ENCODE measurements at places on chromosomes 13 and 19. TPM values are rescaled to one million over a fixed set of nuclear protein-coding genes. Genes with fewer than 3 reads are reported as not detected.

SBSN gene
- total RNA-seq: 0.15 TPM

GRCh38 chr13:21219036-21219381 lies 42.6 kb downstream of the MRPL57 start:
- H3K4me1 ChIP-seq: no peaks in the 10 kb centered on the region
- H3K27me3 ChIP-seq: no peaks in the 10 kb centered on the region
- no peak overlapping the region for H3K27ac ChIP-seq
- DNase-seq: no peak

SHANK1 gene
- 1.4 TPM for total RNA-seq

GRCh38 chr13:20006206-20006605 lies 47.7 kb downstream of the ZMYM2 start:
- DNase-seq: no peak
- no peaks in the 10 kb centered on the region for H3K4me1 ChIP-seq
- peaks cover 84% of the 10 kb centered on the region for H3K36me3 ChIP-seq
- no peak overlapping the region for H3K4me3 ChIP-seq
- no peaks in the 10 kb centered on the region for H3K27me3 ChIP-seq

GRCh38 chr19:33071887-33072286 lies 7.2 kb upstream of the RHPN2 start:
- DNase-seq: no peak
- no peak overlapping the region for H3K4me3 ChIP-seq
- H3K36me3 ChIP-seq: no peaks in the 10 kb centered on the region
- H3K4me1 ChIP-seq: no peaks in the 10 kb centered on the region
- no peaks in the 10 kb centered on the region for H3K27me3 ChIP-seq

DNA sequence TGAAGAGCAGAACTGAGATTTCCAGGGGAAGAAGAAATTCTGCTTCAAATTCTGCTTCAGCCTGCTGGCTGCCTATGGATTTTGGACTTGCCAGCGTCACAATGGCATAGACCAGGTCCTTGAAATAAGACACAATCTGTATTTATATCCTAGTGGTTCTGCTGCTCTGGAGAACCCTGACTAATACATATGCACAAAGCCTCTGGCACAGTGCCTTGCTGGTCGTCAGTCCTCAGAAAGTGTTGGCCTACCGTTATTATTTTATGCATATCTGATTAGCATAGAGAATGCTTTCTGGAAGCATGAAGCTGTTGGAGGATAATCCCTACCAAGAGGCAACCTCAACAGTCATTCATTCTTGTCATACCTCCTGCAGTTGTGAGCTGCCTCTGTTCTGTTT lies 213.7 kb downstream of the B3GLCT start:
- no peaks in the 10 kb centered on the region for H3K36me3 ChIP-seq
- H3K4me1 ChIP-seq: no peaks in the 10 kb centered on the region
- H3K27ac ChIP-seq: no peak overlapping the region
- no peak for DNase-seq
- H3K4me3 ChIP-seq: no peak overlapping the region

ZFR2 gene
- 18.5 TPM for total RNA-seq

CDADC1 gene
- 3.9 TPM for total RNA-seq

DNA sequence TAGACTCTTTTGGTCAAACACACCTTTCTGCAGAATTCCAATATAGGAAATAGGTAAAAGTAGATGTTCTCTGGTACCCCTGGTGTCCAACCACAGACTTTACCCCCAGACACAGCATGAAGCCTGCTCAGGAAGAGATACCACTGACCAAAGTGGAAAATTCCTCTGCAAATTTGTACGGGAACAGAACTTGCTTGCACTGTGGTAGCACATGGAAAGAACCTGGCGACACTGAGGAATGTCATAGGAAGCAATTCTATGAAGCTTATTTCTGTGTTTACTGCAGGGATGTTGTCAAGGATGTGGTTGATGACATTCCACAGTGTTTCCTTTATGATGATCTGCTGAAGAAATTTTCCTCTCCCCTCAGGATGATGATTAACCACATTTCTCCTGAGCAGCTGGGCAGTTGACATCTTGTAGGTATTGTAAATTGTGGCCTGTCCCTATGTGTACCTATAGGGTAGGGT lies 48.9 kb upstream of the TNFSF11 start:
- H3K4me3 ChIP-seq: no peak overlapping the region
- H3K36me3 ChIP-seq: 0 out of 3 replicates have a peak, but pooled peaks cover 2% of the 10 kb centered on the region
- H3K27me3 ChIP-seq: no peaks in the 10 kb centered on the region

CGB5 gene
- not detected for total RNA-seq

GRCh38 chr13:32553720-32554119 lies 15.1 kb upstream of the N4BP2L2 start:
- H3K27me3 ChIP-seq: no peaks in the 10 kb centered on the region
- no peaks in the 10 kb centered on the region for H3K4me1 ChIP-seq
- no peak for DNase-seq
- H3K27ac ChIP-seq: no peak overlapping the region

GJB6 gene
- not detected for total RNA-seq

GRCh38 chr13:44313674-44314073 lies 60.0 kb upstream of the SERP2 start:
- DNase-seq: no peak
- H3K27ac ChIP-seq: no peak overlapping the region
- no peak overlapping the region for H3K4me3 ChIP-seq
- H3K4me1 ChIP-seq: no peaks in the 10 kb centered on the region
- H3K27me3 ChIP-seq: peaks cover 3% of the 10 kb centered on the region

CLDN10 gene
- 20.7 TPM for total RNA-seq

DNA sequence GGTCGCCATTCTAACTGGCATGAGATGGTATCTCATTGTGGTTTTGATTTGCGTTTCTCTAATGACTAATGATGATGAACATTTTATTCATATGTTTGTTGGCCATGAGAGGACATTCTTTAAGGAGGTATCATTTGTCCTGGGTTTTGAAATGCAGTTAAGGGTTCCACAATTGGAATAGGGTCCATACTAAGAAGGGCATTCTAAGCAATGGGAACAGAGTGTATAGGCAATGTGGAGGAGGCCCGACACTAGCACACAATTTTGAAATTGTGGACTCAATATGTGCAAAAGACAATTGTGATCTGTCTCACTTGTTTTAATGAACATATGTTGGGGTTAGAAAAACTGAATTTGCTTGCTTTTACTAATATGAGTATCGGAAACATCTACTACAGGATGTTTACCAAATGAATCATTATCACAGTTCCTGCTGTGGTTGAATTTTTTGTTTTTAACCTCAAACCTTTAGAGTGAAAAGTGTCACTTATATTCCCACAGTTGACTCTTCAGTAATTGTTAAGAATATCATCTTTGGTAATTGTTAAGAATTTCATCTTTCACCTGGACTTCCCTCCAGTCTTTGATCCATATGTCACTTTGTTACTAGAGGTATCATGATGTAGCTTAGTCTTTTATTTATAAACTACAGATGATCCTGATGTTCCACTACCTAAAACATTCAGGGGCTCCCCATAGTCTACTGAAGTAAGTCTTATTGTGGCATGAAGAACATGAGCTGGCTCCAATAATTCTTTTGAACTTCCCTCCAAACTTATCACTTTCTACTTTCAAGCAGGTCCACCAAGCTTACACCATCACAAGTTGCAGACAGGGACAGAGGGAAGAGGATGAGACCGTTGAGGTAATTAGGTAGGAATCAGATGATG lies 109.7 kb upstream of the KLF12 start:
- no peaks in the 10 kb centered on the region for H3K36me3 ChIP-seq
- no peaks in the 10 kb centered on the region for H3K4me1 ChIP-seq
- DNase-seq: no peak

- no peaks in the 10 kb centered on the region for H3K4me1 ChIP-seq
- H3K4me3 ChIP-seq: no peak overlapping the region
- no peak for DNase-seq
These were observed 136.3 kb downstream of the CDK8 start for GRCh38 chr13:26390203-26390602.

- H3K4me3 ChIP-seq: no peak overlapping the region
- H3K27ac ChIP-seq: no peak overlapping the region
- H3K36me3 ChIP-seq: no peaks in the 10 kb centered on the region
- no peaks in the 10 kb centered on the region for H3K27me3 ChIP-seq
- no peaks in the 10 kb centered on the region for H3K4me1 ChIP-seq
- no peak for DNase-seq
These were observed 31.4 kb downstream of the ELF1 start for GRCh38 chr13:40987606-40988280.

DNA sequence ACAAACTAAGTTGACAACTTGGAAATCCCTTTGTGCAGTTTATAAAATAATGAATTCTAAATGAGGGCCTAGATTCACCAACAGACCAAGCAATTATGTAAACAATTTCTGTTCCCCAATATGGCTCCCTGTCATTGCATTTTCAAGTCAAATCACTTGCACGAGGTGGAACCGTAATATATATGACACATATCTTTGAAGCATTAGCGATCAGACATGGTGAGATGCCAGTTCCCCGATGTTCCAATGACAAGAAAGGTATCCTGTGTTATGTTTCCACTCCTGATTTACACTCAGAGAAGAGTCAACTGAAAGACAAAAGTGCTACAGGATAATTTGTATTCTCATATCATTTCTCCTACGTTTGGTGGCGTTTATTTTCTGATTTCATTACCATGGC lies 108.5 kb upstream of the TDRD3 start:
- no peak overlapping the region for H3K4me3 ChIP-seq
- H3K36me3 ChIP-seq: peaks cover 3% of the 10 kb centered on the region
- no peak for DNase-seq
- H3K4me1 ChIP-seq: no peaks in the 10 kb centered on the region
- H3K27me3 ChIP-seq: no peaks in the 10 kb centered on the region

- H3K27ac ChIP-seq: no peak overlapping the region
- H3K27me3 ChIP-seq: no peaks in the 10 kb centered on the region
- H3K4me3 ChIP-seq: no peak overlapping the region
- H3K4me1 ChIP-seq: peaks cover 11% of the 10 kb centered on the region
These were observed 1156.5 kb downstream of the OLFM4 start for GRCh38 chr13:54185101-54185500.

PVR gene
- 30.5 TPM for total RNA-seq

DNA sequence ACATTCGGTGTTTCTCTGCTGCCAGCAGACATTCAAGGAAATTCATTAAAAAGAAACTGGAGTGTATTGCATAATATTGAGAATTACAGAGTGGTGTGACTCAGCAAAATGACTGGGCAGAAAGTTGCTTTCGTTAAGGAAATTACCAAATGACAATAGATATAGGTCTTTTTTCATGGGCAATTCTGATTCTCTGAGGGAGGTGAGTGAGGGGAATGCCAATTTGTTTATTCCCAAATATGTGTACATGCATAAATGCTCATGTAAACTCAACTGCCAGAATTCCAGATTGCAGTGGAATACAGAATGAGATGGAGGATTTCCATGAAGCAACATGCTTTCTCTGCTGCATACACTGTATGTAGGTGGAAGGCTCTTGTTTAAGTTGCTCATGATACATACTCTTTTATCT lies 1730.1 kb downstream of the SLITRK5 start:
- no peaks in the 10 kb centered on the region for H3K4me1 ChIP-seq
- no peak overlapping the region for H3K4me3 ChIP-seq
- no peaks in the 10 kb centered on the region for H3K27me3 ChIP-seq
- DNase-seq: no peak

- H3K36me3 ChIP-seq: peaks cover 31% of the 10 kb centered on the region
- H3K4me1 ChIP-seq: no peaks in the 10 kb centered on the region
- no peak overlapping the region for H3K4me3 ChIP-seq
- no peak overlapping the region for H3K27ac ChIP-seq
- H3K27me3 ChIP-seq: no peaks in the 10 kb centered on the region
- no peak for DNase-seq
These were observed 4.3 kb downstream of the SPRED3 start for GRCh38 chr19:38392707-38393308.

CYP4F8 gene
- not detected for total RNA-seq

DNA sequence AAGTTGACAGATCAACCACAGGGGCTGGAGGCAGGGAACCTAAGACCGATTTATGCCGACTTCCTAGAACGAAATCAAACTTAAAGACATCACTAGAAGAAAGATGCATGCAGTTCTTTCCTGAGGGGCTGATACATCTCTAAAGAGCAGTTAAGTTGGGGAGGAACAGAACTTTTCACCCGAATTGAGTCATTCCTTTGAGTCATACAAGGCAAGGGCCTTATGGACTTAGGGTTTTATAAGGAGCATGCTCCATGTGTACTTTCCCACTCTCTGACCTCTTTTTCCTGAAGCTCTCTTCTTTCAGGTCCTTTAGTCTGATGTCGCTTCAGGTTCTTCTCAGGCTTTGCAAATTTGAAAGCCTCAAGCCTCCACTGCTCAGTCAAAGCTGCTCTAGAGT lies 7.9 kb upstream of the FBXL3 start:
- H3K27ac ChIP-seq: no peak overlapping the region
- no peaks in the 10 kb centered on the region for H3K4me1 ChIP-seq
- H3K4me3 ChIP-seq: no peak overlapping the region
- no peak for DNase-seq
- H3K27me3 ChIP-seq: no peaks in the 10 kb centered on the region

DNA sequence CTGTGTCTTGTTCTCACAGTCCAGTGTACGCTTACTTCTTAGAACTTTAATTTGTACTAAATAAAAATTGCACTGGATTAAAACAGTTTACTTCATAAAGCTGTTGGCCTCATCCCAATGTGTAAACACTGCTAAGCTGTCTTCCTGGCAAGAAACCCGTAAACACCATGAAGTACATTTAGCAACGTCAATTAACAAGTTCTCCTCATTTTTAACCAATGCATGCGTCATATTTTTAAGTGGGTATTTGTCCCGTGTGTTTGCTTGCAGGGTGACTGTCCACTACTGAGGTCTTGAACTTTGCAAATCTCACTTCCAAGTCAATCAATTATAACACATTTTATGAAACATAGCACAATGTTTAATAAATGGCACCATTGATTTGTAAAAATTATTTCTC lies 28.2 kb downstream of the LAIR2 start:
- peaks cover 36% of the 10 kb centered on the region for H3K36me3 ChIP-seq
- DNase-seq: no peak
- H3K27me3 ChIP-seq: no peaks in the 10 kb centered on the region
- no peak overlapping the region for H3K4me3 ChIP-seq
- no peaks in the 10 kb centered on the region for H3K4me1 ChIP-seq

DNA sequence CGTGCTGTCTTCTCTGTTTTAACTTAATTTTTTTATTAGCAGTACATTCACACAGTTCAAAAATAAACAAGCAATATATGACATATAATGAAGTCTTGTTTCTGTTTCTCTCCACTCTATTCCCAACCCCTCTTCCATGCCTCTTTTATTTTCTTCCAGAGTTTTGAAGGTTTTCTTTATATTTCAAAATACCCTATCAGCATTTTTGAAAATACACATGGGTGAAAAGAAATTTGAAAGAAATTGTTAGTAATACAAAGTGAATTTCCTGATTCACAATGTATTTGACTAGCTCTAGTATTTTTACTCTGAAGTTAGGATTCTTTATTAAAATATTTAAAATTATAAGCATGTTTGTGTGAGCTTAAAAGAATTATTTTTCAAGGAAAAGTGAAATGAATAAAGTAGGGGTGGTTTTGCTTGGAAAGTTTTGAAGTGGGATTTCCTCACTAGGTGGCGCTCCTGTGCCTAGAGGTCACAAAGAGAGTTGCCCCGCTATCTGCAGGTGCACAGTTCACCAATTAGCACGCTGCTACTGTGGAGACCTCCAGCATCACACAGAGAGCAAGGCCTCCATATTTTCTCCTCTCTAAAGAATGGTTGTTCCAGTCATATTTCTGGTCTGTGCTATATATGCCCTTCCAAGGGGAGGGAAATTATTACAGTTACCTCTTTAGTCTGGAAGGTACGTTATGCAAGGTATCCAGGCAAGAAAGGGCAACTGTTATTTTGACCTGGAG lies 37.6 kb downstream of the SOX21 start:
- no peaks in the 10 kb centered on the region for H3K27me3 ChIP-seq
- H3K27ac ChIP-seq: no peak overlapping the region
- peak; percentile 67 for DNase-seq
- H3K4me1 ChIP-seq: peaks cover 2% of the 10 kb centered on the region
- no peak overlapping the region for H3K4me3 ChIP-seq

KLK15 gene
- not detected for total RNA-seq

ZNF681 gene
- 10.4 TPM for total RNA-seq

Data from H9 (cell line).